ENCODE measurements at places on chromosomes 5 and 9.

DNA sequence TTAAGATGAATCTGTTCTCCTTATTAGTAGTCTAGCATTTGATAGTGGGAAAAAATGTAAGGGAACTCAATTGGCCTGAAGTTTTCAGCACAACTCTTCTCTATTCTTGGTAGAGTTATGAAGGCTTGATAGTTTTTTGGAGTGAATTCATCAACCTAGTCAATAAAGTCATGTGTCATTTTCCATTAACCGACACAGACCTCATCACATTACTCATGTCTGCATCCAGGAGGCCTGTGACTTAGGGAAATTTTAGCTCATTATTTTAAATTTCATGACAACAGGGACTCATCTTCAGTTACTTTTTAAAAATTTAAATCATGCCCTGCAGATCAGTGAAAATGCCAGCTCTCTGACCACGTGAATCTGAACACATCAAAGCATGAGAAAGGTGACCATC, 63.3 kb downstream of the ADAMTS16 start:
- DNase-seq: no peak

DNA sequence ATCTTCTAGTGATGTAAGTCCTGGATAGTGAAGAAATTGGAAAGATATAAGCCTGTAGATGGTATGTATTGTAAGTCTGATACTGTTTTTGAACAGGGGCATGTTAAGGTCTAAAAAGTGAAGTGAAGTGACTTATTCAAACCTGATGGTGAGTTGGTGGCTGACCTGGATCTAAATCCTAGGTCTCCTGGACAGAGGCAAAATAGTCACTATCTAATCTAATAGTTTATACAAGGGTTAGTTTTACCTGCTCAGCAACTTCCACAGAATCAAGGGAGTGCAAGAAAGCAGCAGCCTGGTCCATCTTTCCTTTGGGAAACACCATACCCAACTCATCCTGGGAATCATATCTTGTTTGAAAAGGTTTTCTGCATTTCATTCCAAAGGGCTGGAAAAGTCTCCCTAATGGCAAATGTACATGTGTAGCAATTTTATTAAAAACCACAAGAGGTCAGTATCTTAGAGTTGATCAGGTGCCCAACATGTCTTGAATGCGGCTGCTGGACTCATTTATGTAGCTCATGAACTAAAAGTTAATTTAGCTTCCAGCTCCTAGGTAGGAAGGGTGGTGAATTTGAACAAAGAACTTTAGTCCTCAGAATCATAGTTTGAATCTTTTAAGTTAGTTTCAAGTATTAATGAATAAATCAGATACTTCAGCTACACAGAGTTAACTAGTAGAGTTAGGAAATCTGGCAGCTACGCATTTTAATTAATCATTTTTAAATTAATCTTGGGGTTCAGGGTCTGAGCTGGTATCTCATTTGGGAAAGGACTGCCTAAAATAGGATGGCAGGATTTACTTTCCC, 26.0 kb downstream of the SKP2 start:
- no peak for DNase-seq

GRCh38 chr5:125088522-125089105, 342.2 kb upstream of the ZNF608 start:
- no peak for DNase-seq

GRCh38 chr5:8895599-8895998, 650.3 kb downstream of the SEMA5A start:
- no peak for DNase-seq

DNA sequence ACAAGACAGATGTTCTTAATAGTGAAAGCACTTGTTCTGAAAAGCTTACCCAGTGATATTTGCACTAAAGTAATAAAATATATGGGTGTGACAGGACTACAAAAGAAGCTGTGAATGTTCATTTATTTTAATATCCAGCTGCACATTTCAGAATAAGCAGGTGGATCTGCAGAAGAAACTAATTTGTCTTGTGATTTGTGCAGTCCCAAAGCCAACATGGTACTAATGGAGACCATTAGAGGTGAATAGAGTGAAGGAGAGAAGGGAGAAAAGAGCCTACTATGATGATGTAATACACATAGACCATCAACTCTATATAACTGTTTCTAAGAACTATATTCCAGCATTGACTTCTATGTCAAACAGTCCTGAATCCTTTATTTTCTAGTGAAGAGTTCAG, 362.8 kb downstream of the ISL1 start:
- DNase-seq: no peak

DNA sequence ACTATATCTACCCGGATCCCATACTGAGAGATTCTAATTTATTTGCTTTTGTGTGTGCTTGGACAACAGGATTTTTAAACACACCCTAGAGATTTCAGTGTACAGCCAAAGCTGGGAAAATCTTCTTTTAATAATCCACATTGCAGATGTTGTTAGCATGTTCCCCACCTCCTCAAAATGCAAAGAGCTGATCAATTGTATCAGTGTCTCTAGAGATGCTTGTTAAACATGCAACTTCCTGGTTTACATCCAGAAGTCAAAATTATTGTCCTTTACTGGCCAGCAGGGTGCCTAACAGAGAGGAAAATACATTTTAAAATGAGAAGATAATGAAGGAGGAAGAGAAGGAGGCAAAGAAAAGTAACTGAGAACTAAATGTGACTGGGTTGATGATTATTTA, 793.3 kb downstream of the SEMA5A start:
- no peak for DNase-seq

DNA sequence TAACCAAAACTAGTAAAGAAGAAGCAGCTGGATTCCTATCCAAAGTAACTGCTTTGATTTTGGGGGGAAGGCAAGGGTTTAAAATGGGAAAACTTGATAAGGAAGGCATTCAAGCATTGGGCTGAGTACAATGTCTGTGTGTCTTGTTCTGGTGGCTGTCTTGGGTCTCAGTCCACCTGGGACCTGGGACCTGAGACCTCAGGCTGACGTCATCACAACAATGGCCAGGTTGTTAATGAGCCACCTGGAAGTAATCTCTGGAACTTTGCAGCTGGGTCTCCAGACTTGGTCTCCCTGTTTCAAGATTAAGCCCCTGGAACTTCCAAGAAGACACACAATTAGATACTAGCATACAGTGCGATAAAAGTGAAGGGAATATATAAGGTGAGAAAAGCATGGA, 157.5 kb downstream of the PIK3R1 start:
- DNase-seq: no peak

- DNase-seq: no peak
Observed at GRCh38 chr9:84708400-84708799, 38.9 kb downstream of the NTRK2 start.

DNA sequence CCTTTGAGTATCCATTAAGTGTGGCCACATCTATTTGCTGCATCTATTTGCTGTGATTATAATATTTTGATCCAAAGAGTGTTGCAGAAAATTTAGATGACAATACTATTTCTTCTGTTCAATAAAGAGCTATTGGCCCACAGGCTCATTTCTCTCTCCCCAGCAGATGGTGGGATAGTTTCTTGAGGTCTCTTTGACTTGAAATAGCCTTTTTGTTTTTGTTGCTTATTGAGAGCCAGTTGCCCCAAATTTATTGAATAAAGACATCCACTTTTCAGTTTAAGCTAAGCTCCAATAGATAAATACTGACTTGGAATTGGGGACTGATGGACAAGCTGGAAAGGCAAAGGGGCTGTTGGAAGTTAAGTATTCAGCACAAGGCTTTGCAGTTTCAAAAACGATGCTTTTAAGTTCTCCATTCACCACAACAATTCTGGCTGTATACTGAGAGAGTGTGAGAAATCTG, 290.1 kb upstream of the MPDZ start:
- no peak for DNase-seq

DNA sequence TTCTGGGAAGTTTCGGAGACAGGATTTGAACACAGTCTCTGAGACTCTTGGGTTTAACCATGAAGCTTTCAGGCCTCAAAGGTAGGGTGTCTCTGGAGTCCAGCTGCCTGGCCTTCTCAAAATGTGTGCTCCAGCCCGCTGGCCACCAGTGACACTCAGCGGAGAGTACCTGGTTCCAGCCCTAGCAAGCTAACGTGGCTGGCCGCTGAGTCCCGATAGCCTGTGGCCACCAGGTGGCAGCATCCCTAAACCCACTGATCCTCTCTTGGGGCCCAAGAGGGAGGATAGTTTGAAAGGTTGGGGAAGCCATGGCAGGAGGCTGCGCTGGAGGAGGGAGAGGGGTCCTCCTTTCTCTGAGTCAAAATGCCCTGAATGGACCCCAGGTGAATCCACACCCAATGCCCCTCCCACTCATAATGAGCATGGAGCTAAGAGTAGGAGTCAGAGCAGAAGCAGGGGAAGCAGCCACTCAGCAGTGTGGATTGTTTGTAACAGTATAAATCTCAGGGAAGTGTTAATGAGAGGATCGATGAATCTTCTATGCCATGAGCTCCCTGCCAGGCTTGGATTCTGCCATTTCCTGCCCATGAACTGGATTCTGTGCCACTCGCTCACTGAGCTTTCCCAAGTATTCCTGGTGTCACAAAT, 5.4 kb upstream of the TIFAB start:
- DNase-seq: peak; percentile 88

- DNase-seq: no peak
Observed at GRCh38 chr5:111856876-111857466, 100.0 kb upstream of the NREP start.

DNA sequence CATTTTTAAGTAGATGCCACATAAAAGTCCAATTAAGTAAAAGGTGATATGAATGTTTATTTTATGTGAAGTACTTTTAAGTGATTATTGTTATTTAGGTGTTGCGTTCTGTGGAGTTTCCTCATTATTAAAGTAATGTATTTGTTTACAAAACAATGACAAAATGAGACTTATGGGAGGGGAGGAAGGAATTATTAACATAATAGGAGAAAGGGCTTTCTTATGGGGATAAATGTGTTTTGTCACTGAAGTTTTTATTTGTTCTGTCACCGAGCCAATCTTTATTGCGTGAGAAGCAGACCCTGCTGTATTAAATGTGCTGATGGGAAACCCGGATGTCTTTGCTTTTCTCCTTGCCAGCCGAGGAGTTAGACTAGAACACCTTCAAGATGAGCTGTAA, 44.5 kb downstream of the TRIO start:
- DNase-seq: no peak

GRCh38 chr9:136645903-136646754, 16.6 kb upstream of the EGFL7 start:
- DNase-seq: no peak

- no peak for DNase-seq
Observed at GRCh38 chr9:28135549-28135948, 562.3 kb upstream of the C9orf72 start.

DNA sequence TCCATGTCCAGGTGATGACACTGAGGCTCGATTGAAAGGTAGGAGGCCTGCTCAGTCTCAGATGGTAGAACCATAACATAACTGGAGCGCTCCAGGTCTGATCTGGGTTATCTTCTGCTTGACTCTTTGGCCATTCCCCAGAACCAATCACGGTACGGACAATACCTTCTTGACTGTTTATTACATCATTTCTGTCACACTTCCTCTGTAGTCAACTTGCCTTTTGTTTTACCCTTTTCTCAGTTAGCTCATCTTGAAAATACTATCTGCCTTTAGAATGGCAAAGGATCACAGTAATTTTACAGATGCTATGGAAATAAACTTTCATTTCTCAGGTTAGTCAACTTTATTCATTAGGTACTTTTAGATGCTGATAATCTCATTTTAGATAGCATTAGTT, 22.4 kb downstream of the GLRA1 start:
- DNase-seq: no peak

DNA sequence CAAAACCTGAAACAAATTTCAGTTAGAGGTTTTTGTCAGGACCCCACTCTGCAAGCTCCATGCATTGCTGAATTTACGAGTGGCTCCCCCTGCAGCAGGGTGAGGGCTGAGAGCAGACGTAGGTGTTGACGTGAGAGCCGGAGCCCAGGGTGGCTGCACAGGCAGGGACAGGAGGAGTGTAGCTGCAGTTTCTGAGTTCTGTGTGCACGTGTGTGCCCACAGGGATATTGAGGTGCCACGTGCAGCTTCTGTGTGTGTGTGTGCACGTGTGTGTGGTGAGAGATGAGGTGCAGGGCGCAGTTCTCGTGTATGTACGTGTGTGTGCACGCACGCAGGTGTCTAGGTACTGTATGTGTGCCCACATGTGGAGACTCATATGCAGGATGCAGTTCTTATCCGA, 14.6 kb downstream of the PLEKHG4B start:
- peak; percentile 40 for DNase-seq

GRCh38 chr9:113721856-113722255, 154.3 kb upstream of the ZNF618 start:
- DNase-seq: no peak

DNA sequence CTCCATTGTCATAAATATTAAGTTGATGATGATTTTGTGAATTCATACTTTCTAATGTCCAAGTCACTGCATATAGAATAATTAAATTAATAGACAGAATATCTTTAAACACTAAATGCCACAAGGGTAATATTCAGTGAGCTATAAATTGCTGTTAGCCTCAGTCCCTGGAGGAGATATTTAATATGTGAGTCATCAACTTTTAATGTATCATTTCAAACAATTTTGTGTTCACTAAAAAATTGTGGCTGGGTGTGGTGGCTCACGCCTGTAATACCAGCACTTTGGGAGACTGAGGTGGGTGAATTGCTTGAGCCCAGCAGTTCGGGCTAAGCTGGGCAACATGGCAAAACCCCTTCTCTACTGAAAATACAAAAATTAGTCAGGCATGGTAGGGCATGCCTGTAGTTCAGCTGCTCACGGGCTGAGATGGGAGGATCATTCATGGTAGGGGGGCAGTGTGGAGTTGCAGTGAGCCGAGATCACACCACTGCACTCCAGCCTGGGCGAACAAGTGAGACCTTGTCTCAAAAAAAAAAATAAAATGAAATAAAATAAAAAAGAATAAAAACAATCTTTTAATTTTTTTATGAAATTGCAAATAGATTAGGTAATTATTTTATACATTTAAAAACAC, 717.3 kb upstream of the CHD1 start:
- no peak for DNase-seq

DNA sequence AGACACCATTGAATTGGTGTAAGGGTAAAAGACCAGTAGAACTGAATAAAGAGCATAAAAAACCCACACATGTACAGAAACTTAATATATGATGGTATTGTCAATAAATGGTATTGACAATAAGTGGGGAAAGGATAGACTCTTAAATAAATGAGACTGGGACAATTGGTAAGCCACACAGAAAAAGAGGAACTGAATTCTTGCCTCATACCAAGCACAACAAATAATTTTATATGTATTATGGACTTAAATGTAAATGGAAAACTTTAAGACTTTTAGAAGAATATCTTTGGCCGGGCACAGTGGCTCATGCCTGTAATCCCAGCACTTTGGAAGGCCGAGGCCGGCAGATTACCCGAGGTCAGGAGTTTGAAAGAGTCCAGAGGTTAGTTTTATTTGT, 37.9 kb upstream of the PPP2CA start:
- no peak for DNase-seq
